ENCODE measurements at places on chromosomes 12 and 14. TPM values are rescaled to one million over a fixed set of nuclear protein-coding genes. Genes with fewer than 3 reads are reported as not detected.

The BBOF1 gene
- 0.87 TPM for total RNA-seq

The CCDC196 gene
- not detected for total RNA-seq

The PLEKHG7 gene
- not detected for total RNA-seq

The NPFF gene
- not detected for total RNA-seq

The RBP5 gene
- total RNA-seq = 0.87 TPM

The LMO3 gene
- total RNA-seq = not detected

The CIDEB gene
- total RNA-seq = 44.2 TPM

The NRIP2 gene
- not detected for total RNA-seq

DNA sequence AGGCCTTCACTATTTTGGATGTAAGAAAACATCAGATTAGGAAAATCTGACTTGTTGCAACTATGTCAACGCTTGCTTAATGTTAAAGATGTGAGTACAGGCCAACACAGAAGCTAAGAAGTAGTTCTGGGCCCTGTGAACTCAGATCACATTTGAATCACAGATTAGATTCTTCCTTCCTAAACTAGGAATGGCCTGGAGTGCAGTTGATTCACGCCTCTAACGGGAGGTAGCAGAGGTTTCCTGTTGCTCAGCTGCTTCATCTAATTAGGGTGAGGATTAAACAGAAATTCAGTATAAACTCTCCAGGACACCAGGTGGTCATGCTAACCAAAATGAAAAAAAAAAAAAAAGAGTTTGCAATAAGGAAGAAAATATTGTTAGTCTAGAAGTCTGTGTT, 314.3 kb downstream of the TRHDE start:
- H3K4me3 ChIP-seq = no peak overlapping the region

- H3K27ac ChIP-seq = no peak overlapping the region
- no peak overlapping the region for H3K4me3 ChIP-seq
- H3K4me1 ChIP-seq = peaks cover 8% of the 10 kb centered on the region
- peaks cover 29% of the 10 kb centered on the region for H3K27me3 ChIP-seq
Measured at GRCh38 chr14:88232771-88233170, 90.3 kb downstream of the KCNK10 start.

DNA sequence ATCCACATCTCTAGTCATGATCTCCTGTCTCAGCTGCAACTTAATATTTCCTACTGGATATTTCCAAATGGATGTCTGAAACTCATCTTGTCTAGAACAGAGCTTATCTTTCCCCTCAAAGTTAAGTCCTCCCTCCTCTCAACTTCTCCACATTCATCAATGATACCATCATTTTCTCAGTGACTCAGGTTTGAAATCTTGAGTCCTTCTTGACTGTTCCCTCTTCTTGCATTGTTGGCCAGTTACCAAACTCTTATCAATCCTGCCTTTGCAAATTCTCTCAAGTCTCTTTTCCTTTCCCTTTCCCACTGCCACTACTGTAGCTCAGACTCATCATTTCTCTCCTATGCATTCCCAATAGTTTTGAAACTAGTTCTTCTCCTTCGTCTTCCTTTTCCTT, 14.3 kb upstream of the CHURC1 start:
- no peak overlapping the region for H3K27ac ChIP-seq
- H3K4me3 ChIP-seq = no peak overlapping the region
- no peaks in the 10 kb centered on the region for H3K4me1 ChIP-seq
- no peaks in the 10 kb centered on the region for H3K36me3 ChIP-seq

- no peak for DNase-seq
- H3K36me3 ChIP-seq = no peaks in the 10 kb centered on the region
- no peaks in the 10 kb centered on the region for H3K27me3 ChIP-seq
- H3K4me3 ChIP-seq = no peak overlapping the region
Measured at GRCh38 chr14:99596071-99596627, 7.9 kb downstream of the CCDC85C start.

DNA sequence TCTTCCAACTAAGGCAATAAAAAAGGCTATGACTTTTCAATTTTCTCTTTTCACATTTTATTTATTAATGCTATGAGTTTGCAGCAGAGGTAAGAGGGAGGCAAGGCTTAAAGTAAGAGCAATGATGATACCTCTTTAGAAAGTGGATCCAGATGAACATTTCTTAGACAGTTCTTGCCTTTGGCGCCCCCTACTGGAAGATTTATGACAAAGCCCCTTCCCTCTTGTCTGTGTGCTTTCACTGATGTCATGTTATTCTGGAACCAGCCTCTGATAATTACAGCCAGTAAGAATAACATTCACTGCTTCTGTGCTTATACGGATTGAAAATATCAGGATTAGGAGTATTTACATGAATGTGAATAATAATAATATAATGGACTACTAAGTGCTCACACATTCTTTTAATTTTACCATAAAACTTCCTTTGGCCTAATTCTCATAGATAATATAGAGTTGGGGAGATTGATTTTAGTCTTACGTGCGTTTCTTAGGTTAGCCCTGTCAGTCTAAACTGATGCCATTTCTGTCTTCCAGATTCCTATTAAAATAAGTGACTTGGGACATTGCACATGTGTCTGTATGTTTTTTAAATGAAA, 1929.9 kb upstream of the SEL1L start:
- no peaks in the 10 kb centered on the region for H3K27me3 ChIP-seq
- DNase-seq = no peak
- H3K4me3 ChIP-seq = no peak overlapping the region

GRCh38 chr14:41343857-41344256, 262.8 kb upstream of the LRFN5 start:
- H3K4me1 ChIP-seq = no peaks in the 10 kb centered on the region
- no peak for DNase-seq
- no peaks in the 10 kb centered on the region for H3K27me3 ChIP-seq
- no peaks in the 10 kb centered on the region for H3K36me3 ChIP-seq
- H3K4me3 ChIP-seq = no peak overlapping the region

DNA sequence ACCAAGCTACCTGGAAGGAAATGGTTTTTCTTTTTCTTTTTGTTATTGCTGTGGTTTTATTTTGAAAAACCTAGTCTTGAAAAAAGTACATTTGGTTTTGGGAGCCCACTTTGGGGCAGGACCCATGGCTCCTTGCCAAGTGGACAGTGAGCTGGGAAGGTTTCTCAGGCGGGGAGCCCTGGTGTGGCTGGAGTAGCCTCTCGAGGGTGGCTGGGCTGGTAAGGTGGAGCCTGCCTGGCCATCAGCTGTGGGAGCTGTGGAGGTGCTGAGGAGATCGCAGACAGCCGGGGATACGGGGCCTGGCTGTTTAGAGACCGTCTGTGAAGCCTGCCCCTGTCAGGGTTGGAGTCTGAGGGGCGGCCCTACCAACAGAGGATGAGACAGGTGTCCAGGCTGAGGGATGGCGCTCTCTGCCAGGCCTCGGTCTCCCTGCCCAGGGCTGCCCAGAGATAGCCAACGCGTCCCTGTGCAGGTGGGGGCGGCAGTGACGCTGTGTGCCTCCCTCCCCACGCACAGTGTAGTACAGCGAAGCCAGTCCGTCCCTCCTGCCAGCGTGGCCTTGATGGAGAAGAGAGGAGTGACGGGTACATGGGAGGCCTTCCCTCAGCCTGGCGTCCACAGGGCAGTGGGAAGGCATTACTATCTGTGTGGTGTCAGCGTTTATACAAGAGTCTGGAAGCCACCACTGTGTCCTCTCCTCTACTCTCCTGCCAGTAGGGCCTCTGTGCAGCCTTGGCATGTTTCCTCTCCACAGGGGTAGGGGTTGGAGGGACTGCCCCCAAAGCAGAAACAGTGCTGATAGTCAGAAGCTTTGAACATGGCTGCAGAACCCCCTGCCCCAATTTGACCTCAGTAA, 5.9 kb downstream of the RIN3 start:
- H3K4me3 ChIP-seq = peak overlapping the region; percentile 34
- no peaks in the 10 kb centered on the region for H3K27me3 ChIP-seq
- peak overlapping the region; percentile 93 for H3K27ac ChIP-seq
- peaks cover 92% of the 10 kb centered on the region for H3K4me1 ChIP-seq
- no peak for DNase-seq

- H3K4me1 ChIP-seq = peaks cover 5% of the 10 kb centered on the region
- no peak for DNase-seq
- no peak overlapping the region for H3K27ac ChIP-seq
- H3K27me3 ChIP-seq = peaks cover 31% of the 10 kb centered on the region
- H3K4me3 ChIP-seq = no peak overlapping the region
Measured at GRCh38 chr14:88518592-88519512, 36.0 kb downstream of the PTPN21 start.

DNA sequence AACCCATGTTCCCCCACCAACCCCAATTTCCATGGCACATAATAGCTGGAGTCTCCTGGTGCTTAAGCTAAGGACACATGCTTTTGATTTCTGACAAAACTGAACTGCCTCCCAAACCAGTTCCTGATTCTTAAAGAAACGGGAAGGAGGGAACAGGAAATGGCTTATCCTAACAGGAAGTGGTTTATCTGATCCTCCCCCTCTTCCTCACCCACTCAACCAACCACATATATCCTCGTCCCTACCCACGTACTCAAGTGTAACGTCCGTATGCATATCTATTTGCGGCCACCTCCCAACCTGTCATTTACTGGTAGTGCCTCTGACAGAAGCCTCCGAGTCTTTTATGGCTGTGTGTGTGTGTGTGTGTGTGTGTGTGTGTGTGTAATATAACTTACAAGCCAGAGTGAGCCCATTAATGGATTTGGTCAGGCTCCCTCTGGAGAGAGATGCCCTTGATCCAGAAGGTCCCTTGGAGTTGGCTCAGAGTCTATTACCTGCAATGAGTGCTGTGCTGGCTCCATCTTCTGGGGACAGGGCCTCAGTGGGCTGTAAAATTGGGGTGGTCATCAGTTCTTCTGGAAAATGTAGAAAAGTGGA, 7.7 kb downstream of the DAZAP2 start:
- H3K27ac ChIP-seq = peak overlapping the region; percentile 85
- no peaks in the 10 kb centered on the region for H3K27me3 ChIP-seq
- peaks cover 28% of the 10 kb centered on the region for H3K36me3 ChIP-seq
- peak overlapping the region; percentile 11 for H3K4me3 ChIP-seq
- DNase-seq = peak; percentile 60

DNA sequence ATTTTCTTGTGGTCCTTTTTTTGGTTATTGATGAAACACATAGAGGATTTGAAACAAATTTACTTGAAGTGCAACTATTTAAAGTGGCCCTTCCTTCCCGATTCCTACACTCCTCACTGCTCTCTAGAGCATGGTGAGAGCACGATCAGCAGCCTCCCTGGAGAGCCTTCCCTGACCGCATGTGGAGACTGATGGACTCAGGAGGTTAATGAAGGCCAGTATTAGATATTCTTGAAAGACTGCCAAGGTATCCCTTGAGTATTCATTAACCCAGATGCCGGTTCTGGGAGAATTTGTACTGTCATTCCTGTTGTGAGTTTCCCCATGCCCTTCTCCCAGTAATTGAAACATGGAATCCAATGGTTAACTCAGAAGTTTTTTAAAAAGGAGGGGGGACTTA, 102.8 kb upstream of the FGD4 start:
- no peak for DNase-seq
- no peak overlapping the region for H3K4me3 ChIP-seq
- H3K36me3 ChIP-seq = no peaks in the 10 kb centered on the region
- no peaks in the 10 kb centered on the region for H3K4me1 ChIP-seq
- no peak overlapping the region for H3K27ac ChIP-seq

DNA sequence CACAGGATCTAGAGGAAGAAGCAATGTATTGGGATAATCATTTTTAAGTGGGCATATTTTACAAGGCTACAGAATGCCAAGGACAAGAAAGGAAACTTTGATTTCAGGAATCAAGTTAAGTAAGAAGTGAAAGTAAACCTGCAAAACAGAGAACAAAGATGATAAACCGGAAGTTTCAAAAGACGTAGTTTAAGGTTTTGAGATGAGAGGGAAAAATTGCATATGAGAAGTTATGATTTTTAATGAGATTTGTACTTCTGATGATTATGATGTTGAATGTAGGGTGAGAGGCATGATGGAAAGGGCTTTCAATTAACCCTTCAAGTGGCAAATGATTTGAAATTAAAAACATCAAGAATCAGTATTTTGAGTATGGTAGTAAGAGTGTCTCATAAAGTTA, 134.9 kb downstream of the CAPZA3 start:
- H3K27ac ChIP-seq = no peak overlapping the region
- H3K4me3 ChIP-seq = no peak overlapping the region
- no peaks in the 10 kb centered on the region for H3K27me3 ChIP-seq
- H3K36me3 ChIP-seq = no peaks in the 10 kb centered on the region

DNA sequence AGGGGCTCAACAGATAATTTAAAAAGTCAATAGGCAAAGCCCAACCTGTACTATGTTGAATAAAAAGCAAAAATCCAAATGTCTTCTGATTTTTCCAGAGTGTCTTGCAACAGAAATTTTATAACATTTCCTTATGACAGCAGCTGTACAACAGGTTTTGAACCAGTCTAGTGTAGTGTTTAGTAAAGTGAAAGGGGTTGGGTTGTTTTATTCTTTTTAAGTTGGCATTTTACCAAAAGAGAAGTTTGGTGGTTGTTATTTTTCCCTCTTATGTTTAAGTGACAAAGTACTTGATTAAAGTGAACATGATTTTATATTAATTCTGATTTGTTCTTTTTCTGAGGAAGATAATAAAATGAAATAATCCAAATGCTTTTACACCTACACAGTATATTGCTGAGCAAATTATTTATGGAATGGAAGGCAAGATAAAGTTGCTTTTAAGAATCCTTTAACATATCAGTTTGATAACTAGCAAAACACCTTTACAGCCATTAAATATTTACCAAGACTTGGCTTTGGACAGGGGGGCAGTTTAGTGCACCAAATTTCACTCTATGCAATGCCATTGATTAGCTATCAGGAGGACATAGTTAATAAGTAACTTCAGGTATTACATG, 128.9 kb downstream of the FOXA1 start:
- H3K27ac ChIP-seq = no peak overlapping the region
- no peaks in the 10 kb centered on the region for H3K27me3 ChIP-seq
- no peaks in the 10 kb centered on the region for H3K36me3 ChIP-seq
- H3K4me3 ChIP-seq = no peak overlapping the region
- no peak for DNase-seq

- H3K4me3 ChIP-seq = no peak overlapping the region
- no peaks in the 10 kb centered on the region for H3K4me1 ChIP-seq
- H3K27me3 ChIP-seq = no peaks in the 10 kb centered on the region
- no peaks in the 10 kb centered on the region for H3K36me3 ChIP-seq
Measured at GRCh38 chr14:100688598-100689461, 37.9 kb upstream of the DLK1 start.

GRCh38 chr12:12147111-12147510, 76.4 kb downstream of the BCL2L14 start:
- no peaks in the 10 kb centered on the region for H3K36me3 ChIP-seq
- no peak overlapping the region for H3K27ac ChIP-seq
- no peak for DNase-seq
- H3K27me3 ChIP-seq = peaks cover 55% of the 10 kb centered on the region

GRCh38 chr12:108266131-108266530, 73.0 kb downstream of the CMKLR1 start:
- no peak for DNase-seq
- no peaks in the 10 kb centered on the region for H3K36me3 ChIP-seq
- H3K4me1 ChIP-seq = no peaks in the 10 kb centered on the region
- peaks cover 4% of the 10 kb centered on the region for H3K27me3 ChIP-seq
- no peak overlapping the region for H3K27ac ChIP-seq
- H3K4me3 ChIP-seq = no peak overlapping the region

DNA sequence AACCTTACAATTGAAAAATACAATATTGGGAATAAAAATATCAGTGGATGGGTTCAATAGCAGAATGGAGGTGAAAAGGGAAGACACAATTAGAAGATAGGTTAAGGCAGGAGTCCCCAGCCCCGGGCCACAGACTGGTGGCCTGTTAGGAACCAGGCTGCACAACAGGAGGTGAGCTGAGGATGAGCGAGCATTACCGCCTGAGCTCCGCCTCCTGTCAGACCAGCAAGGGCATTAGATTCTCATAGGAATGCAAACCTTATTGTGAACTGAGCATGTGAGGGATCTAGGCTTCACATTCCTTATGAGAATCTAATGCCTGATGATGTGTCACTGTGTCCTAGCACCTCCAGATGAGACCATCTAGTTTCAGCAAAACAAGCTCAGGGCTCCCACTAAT, 27.3 kb upstream of the ST8SIA1 start:
- no peak for DNase-seq
- H3K27me3 ChIP-seq = no peaks in the 10 kb centered on the region
- no peaks in the 10 kb centered on the region for H3K36me3 ChIP-seq

Measured in activated CD8-positive, alpha-beta memory T cell treated with anti-CD3 and anti-CD28 coated beads, Interleukin-2, amount 10 ng/mL, durations not matched to agents 7 days and 5 days (primary cell).